ENCODE measurements at places on chromosomes 6 and 20. TPM values are rescaled to one million over a fixed set of nuclear protein-coding genes. Genes with fewer than 3 reads are reported as not detected.

DNA sequence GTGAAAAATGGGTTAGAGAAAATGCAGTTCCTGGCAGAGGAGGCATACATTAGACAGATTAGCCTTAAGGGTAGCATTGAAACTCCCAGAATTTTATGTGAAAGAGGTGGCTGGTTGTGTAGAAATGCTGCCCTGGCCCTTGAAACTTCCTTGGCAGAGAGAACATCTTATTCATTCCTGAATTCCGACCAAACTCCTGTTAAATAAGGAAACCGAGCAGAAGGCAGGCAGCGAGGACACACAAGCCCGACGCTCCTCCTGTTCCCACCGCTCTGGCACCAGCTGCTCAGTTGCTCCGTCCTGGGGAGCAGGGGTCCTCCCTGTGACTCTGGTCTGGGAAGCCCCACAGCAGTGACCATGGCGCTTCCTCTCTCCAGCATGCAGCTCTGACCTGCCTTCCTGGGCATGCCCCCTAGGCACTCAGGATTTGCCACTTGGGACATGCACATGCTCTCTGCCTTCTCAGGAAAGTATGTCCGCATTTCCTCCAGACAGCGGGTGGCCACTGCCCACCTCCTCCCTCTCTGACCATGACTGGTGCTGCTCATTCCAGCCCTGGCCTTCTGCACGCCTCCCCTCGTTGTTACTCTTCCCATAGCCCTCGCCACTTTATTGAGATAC, 35.2 kb upstream of the CLDN20 start:
- H3K36me3 ChIP-seq: no peaks in the 10 kb centered on the region
- DNase-seq: no peak
- H3K27ac ChIP-seq: no peak overlapping the region
- no peak overlapping the region for H3K4me3 ChIP-seq
- H3K4me1 ChIP-seq: no peaks in the 10 kb centered on the region

DNA sequence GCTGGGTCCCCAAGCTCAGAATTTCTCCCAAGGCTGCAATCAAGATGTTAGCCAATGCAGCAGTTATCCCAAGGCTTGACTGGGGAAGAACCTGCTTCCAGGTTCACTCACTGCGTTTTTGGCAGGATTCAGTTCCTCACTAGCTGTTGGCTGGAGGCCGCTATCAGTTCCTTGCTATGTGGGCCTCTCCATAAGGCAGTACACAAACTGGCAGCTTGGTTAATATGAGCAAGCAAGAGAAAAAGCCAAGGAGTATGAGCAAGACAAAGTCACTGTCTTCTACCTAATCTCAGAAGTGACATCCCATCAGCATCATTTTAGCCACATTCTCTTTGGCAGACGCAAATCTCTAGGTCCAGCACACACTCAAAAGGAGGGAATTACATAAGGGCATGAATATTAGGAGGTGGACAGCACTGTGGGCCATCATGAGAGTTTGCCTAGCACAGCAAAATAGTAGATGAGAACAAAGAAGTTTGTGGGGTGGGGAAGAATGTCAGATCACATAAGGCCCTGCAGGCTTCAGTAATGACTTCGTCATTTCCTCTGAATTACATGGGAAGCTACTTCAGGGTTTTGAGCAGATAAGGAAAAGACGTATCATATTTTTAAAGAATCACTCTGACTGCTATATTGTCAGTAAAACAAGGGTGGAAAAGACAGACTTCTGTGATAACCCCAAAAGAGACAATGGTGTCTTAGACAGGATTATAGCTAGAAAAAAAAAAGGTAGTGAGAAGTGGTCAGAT, 25.5 kb downstream of the LMBRD1 start:
- DNase-seq: no peak
- H3K36me3 ChIP-seq: no peaks in the 10 kb centered on the region
- H3K27ac ChIP-seq: no peak overlapping the region
- H3K27me3 ChIP-seq: no peaks in the 10 kb centered on the region

DNA sequence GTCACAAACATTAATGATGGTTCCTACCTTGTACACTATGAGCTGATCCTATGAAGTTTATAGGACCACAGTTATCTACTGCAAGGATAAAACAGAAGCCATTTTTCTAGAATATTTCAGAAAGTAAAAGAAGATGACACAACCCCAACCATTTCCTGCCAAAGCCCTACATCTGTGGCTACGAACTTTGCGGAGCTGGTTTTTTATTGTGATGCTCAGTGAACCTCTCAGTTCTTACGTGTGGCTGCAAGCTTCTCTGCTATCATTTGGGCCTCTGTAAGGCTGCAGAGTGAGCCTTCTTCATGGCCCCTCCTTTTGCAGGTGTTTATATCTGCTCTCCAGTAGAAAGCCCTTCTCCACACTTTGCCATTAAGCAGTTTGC, 17.8 kb upstream of the TAGAP start:
- DNase-seq: no peak
- no peaks in the 10 kb centered on the region for H3K4me1 ChIP-seq
- no peaks in the 10 kb centered on the region for H3K36me3 ChIP-seq

DNA sequence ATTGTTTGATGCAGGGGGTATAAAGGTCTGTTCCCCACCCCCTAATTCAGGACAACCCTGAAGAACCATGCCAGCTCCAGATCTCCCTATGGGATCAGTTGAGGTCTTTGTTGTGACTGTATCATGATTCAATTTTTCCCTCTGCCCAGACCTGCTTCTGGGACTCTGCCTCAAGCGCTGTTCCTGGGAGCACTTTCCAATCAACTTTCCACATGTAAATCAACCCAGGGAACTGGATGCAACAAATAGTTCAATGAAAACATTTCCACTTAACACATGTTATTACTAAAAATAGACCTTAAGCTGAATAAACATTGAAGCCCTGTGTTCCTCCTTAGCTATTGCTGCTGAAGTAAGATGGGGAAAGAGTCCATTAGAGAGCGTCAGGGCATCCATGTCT, 139.5 kb downstream of the C6orf58 start:
- no peaks in the 10 kb centered on the region for H3K36me3 ChIP-seq
- H3K4me3 ChIP-seq: no peak overlapping the region
- no peaks in the 10 kb centered on the region for H3K4me1 ChIP-seq

- no peak for DNase-seq
- no peaks in the 10 kb centered on the region for H3K36me3 ChIP-seq
- no peak overlapping the region for H3K4me3 ChIP-seq
- H3K27me3 ChIP-seq: no peaks in the 10 kb centered on the region
These were observed 511.8 kb upstream of the ID4 start for GRCh38 chr6:19325335-19325789.

GRCh38 chr20:1171461-1172093, 13.2 kb downstream of the TMEM74B start:
- H3K36me3 ChIP-seq: peaks cover 5% of the 10 kb centered on the region
- no peak overlapping the region for H3K27ac ChIP-seq
- H3K4me1 ChIP-seq: no peaks in the 10 kb centered on the region

- peak; percentile 62 for DNase-seq
- no peak overlapping the region for H3K4me3 ChIP-seq
- H3K4me1 ChIP-seq: peaks cover 28% of the 10 kb centered on the region
- H3K36me3 ChIP-seq: no peaks in the 10 kb centered on the region
- no peak overlapping the region for H3K27ac ChIP-seq
These were observed 172.4 kb upstream of the PDE10A start for GRCh38 chr6:165835410-165835851.

The ELOVL2 gene
- total RNA-seq: 2.9 TPM

The SLC22A1 gene
- 0.26 TPM for total RNA-seq

DNA sequence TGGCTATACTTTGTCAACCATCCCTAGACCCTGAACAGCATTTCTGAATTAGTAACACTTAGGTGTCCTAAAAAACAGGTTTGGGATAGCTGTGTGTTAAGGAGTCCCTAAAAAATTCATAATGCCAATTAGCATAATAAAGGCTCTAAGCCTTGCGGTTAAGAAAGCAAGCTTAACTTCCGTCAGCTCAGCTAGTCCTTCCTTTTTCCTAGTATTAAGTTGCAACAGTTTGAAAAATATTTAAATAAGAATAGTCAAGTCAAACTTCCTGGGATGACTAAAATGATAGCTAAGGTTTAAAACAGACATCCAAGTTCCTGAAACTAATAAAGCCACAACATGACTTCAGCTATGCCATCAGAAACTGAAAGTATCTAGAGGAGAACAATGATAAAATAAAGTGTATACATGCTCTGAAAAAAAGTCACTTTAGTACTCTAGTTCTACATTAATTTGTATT, 3.5 kb downstream of the AKIRIN2 start:
- DNase-seq: no peak
- H3K36me3 ChIP-seq: no peaks in the 10 kb centered on the region
- H3K27me3 ChIP-seq: no peaks in the 10 kb centered on the region
- no peak overlapping the region for H3K4me3 ChIP-seq
- H3K27ac ChIP-seq: no peak overlapping the region
- peaks cover 49% of the 10 kb centered on the region for H3K4me1 ChIP-seq

The NOX3 gene
- total RNA-seq: not detected

DNA sequence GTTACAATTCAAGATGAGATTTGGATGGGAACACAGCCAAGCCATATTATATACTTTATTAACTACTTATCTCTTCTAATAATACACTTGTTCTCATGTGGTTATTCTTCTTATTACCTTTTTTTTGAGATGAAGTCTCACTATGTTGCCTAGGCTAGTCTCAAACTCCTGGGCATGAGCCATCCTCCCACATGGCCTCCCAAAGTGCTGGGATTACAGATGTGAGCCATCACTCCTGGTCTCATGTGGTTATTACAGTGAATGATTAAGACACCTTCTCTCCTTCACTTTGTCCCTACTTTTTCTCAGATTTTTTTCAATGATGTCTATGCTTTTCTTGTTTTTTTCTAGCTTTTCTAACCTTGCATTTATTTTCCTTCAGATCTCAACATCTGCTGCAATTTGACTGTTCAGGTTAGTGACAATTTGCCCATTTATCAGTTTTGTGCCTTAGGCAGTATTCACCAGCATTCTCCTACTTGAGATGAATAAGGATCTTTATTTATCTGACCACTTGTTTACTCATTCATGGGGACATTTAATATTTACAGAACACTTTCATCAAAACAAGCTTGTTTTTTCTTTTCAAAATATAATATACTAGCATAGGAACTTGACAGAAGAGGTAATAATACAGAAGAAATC, 105.7 kb downstream of the SLC16A10 start:
- no peak overlapping the region for H3K27ac ChIP-seq
- DNase-seq: no peak
- H3K4me3 ChIP-seq: no peak overlapping the region
- H3K36me3 ChIP-seq: peaks cover 2% of the 10 kb centered on the region
- H3K27me3 ChIP-seq: no peaks in the 10 kb centered on the region
- H3K4me1 ChIP-seq: no peaks in the 10 kb centered on the region

The TRIM39 gene
- 15.8 TPM for total RNA-seq

DNA sequence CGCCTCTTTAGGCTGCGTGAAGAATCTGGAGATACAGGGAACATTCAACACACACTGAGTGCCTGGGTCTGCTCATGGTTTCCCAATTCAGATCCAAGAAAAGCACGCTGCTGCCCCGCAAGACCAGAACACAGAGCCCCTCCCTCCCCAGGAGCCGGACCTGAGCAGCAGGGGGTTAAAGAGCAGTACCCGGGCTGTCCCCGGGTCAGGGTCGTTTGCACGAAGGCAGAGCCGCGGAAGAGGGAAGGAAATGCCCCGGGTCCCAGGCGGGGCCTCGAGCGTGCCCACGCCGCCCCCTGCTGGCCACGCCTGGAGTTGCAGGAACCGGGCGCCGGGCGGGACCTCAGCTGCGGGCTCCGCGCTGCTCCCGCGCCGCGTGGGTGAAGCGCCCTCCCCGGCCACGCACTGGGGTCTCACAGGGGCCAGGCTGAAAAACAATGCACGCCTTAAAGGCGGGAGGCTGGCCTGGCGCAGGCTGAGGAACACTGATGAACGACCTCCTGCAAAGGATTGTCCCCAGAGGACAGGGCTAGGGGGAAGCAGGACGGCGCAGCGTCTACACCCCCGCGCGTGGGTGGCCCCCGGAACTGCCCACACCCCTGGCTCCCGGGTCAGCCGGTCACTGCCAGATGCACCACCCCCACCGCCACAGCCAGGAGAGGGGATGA, 48.9 kb downstream of the ANKRD60 start:
- H3K4me3 ChIP-seq: no peak overlapping the region
- no peaks in the 10 kb centered on the region for H3K27me3 ChIP-seq
- H3K36me3 ChIP-seq: no peaks in the 10 kb centered on the region
- peaks cover 11% of the 10 kb centered on the region for H3K4me1 ChIP-seq
- no peak overlapping the region for H3K27ac ChIP-seq

DNA sequence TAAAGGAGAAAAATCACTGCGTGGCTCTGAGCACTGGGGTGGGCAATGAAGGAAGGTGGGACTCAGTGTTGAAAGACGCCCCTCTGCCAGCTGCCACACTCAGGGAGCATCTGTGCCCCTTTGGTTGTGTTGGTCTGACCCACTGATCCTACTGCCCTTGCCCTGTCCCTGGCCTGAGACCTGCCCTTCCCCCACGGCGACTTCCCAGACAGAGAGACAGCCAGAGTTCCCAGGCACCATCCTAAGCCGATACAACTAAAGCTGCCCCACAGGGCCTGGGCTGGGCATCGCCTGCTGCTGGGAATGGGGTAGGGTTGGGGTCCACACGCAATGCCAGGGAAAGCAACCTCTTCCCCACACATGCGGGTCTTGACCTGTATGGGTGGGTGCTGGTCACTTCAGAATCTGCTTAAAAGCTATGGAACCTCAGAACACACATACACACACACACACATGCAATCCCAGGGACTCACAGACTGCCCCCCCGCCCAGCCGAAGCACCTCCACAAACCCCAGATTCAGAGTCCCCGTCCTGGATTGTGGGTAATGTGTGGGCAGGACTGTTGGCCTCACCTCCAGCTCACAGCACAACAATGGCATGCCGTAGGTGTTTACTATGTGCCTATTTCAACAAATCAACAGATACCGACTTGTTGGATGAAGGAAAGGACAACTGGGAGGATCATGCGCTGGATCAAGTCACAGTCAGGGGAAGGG, 10.9 kb upstream of the SPDEF start:
- H3K27me3 ChIP-seq: no peaks in the 10 kb centered on the region
- H3K36me3 ChIP-seq: no peaks in the 10 kb centered on the region
- H3K4me3 ChIP-seq: no peak overlapping the region
- H3K4me1 ChIP-seq: no peaks in the 10 kb centered on the region

DNA sequence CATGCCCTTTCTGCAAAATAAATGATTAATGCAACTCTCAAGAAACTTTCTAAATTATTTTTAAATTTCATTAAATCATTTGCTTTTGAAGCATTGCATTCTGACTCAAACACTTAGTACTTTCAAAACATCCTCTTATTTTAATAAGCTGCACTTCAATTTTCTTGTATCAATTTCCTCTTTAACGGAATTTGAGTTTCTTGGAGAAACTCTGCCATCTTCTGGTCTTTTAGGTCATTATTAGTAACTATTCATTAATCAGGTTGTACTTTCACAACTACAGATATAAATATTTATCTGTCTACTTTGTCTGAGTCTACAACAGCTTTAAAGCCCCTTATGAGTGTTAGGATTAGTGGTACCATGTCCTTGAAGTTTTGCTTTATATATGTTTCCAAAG, 30.2 kb downstream of the TMX4 start:
- no peak for DNase-seq
- H3K27me3 ChIP-seq: no peaks in the 10 kb centered on the region
- H3K4me1 ChIP-seq: no peaks in the 10 kb centered on the region
- no peak overlapping the region for H3K4me3 ChIP-seq

The GABBR1 gene
- 31.9 TPM for total RNA-seq

- no peaks in the 10 kb centered on the region for H3K27me3 ChIP-seq
- peak overlapping the region; percentile 29 for H3K4me3 ChIP-seq
- H3K36me3 ChIP-seq: no peaks in the 10 kb centered on the region
- peaks cover 51% of the 10 kb centered on the region for H3K4me1 ChIP-seq
- no peak for DNase-seq
These were observed 1.1 kb downstream of the CD164 start for GRCh38 chr6:109381061-109381746.

The PRDM13 gene
- not detected for total RNA-seq

The LIME1 gene
- 14.0 TPM for total RNA-seq

The SESN1 gene
- 23.4 TPM for total RNA-seq

The INSM1 gene
- total RNA-seq: 3.4 TPM
